ENCODE measurements at places on chromosomes 6 and 20.

- no peak for DNase-seq
Observed at GRCh38 chr6:164039954-164040375, 625.4 kb downstream of the QKI start.

DNA sequence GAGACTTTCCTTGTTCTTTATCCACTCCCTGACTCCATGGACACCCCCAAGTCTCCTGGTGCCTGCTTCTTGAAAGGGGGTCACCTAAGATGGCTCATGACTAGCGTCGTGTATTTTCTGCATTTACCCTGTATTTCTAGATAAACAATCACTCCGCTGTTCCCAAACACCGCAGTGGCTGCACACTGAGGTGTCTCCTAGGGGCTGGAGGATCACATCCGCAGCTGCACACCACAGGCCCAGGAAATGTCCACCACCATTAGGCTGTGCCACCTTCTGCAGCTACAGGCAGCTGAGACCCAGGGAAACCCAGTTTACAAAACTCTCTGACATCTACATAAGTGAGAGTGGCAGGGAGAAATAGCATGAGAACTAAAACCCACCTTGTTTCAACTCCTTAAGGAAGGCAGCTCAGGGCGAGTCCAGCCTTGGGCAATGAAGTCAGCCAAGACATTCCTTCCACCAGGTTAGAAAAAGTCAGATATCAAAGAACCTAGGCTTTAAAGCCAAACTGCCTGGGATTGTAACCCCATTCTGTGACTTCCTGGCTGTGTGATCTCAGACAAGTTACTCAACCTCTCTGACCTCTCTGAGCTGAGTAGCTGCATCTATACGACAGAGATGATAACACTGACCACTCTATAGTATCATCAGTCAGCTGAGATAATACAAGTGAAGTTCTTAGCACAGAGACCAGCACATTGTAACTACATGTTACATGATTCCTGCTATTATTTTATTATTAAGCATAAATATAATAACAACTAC, 102.2 kb downstream of the SNX5 start:
- no peak for DNase-seq

- DNase-seq: no peak
Observed at GRCh38 chr6:97703661-97704060, 420.6 kb upstream of the MMS22L start.

GRCh38 chr20:51535075-51535386, 7.5 kb downstream of the NFATC2 start:
- no peak for DNase-seq

GRCh38 chr6:111759836-111760785, 113.1 kb downstream of the FYN start:
- no peak for DNase-seq

- DNase-seq: no peak
Observed at GRCh38 chr6:134758621-134759020, 191.3 kb downstream of the ALDH8A1 start.

Measured in NCI-H774 (cell line).